Activated CD8-positive, alpha-beta T cell treated with anti-CD3 and anti-CD28 coated beads, Interleukin-2, amount 10 ng/mL, durations not matched to agents 7 days and 5 days (primary cell): ENCODE measurements at places on chromosomes 7 and 10.
A peak's percentile ranks its signal among the peaks of the same experiment; 100 is the strongest.

GRCh38 chr7:18803923-18804322, 308.4 kb downstream of the HDAC9 start:
- no peak for DNase-seq

GRCh38 chr10:77392236-77392721, 245.3 kb downstream of the KCNMA1 start:
- no peak for DNase-seq

DNA sequence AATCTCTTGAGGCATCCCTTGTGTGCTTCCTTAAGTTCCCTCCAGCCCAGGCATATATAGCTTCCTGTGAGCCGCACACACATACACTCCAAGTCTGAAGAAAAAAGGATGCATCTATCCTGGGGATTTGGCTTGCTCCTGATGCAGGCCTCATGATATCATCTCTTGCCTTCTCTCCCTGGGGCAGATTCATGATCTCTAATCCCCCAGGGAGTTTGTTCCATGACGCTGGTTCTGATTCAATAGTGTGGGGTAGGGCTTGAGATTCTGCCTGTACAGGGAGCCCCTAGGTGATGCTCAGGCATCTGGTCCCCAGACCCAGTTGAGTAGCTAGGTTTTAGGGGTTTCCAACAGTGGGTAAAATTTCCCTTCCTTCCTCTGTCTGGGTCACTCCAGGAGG, 1.5 kb downstream of the PON1 start:
- no peak for DNase-seq

GRCh38 chr10:59037018-59037389, 139.4 kb upstream of the PHYHIPL start:
- DNase-seq, result no peak

- no peak for DNase-seq
Observed at GRCh38 chr10:74634995-74635536, 191.3 kb upstream of the KAT6B start.

GRCh38 chr7:43792471-43793150, 34.1 kb downstream of the BLVRA start:
- DNase-seq, result no peak

DNA sequence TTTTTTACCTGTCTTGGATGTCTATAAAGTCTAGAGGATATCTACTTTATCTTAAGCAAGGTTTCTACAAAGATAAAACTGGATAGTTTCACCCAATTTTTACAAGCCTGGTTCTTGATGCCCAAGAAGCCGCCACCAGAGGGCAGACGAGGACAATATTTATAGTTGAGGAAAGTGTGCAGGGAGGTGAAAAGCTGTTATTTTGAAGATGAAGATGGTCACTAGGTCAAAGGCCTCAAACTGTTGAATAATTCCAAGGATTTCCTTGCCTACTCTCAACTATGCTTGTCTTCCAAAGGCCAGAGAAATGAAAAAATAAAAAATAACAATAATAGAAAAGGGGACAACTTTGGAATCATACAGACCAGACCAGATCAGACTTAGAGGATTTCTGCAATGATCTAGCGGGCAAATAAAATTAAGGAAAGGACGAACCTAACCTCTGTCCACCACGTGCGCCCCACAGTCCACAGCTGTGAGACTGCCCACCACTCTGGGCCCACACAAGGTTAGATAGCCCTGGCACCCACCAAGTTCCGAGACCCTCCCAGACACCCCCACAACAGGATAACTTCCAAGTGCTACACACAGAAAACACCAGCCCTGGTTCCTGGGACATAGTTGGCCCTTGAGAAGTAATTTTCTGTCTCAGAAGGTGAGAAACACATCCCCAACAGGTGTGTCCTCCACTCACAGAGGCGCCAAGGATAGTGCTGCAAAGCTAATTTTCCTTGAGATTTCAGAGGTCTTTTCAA, 2.8 kb downstream of the PKD1L1 start:
- DNase-seq, result peak; percentile 84

GRCh38 chr10:75187961-75188426, 22.6 kb upstream of the VDAC2 start:
- DNase-seq, result peak; percentile 85

- no peak for DNase-seq
Observed at GRCh38 chr10:1156921-1157614, 100.9 kb downstream of the WDR37 start.

DNA sequence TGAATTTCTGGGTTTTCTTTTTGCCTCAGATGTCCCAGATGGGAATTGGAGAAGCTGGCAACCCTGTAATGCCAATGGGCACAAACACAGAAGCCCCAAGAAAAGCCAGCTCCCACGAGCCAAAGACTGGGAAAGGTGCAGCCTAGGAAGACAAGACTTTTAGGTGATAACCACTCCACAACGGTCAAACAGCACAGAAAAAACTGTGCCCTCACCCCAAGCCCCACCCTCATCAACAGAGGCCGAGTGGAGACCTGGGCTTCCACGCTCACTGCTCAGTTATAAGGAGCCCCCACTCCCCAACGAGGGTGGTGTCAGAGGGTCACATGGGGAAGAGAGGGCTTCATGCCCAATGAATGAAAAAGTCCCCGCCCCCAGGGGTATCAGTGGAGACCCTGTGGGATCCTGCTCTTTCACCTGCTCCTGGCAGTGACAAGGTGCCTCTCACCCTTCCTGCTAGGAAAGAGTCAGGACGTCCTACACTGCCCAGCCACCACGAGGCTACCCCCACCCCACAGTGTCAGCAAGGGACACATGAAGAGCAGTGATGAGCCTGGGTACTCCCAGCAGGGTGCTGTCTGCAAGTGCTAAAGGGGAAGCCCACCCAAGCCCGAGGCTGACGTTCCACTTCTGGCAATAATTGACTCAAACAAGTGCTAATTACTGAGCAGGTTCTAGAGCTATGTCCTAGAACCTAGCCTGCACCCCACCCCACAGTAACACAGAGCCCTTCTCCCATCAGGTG, 8.3 kb downstream of the TMEM273 start:
- no peak for DNase-seq

GRCh38 chr7:88306590-88307048, at the start of gene STEAP4:
TSS of gene STEAP4 (minus strand) at chr7:88306894. CDS start at chr7:88284269, 22,625 bp downstream.
- DNase-seq, result peak; percentile 23
